Glutamatergic neuron (in vitro differentiated cells): ENCODE measurements at places on chromosomes 6 and 20. TPM values are rescaled to one million over a fixed set of nuclear protein-coding genes. Genes with fewer than 3 reads are reported as not detected.

DNA sequence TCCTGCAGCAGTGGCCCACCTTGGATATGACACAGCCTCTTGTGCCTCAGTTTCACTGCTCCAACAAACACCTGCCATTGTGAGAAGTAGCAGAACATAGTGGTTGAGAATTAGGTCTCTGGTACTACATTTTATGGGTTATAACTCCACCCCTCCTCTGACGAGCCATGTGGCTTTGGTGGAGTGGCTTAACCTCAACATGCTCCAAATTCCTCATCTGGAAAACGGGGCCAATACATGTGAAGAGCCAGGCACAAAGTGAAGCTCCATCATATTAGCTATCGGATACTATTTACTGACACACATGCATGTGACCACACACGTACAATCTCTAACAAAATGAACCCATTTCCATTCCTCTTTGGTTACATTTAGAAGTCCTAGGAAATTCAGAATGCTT, 8.4 kb upstream of the KIZ start:
- no peak for DNase-seq
- no peak overlapping the region for H3K27ac ChIP-seq
- H3K4me3 ChIP-seq = no peak overlapping the region
- H3K36me3 ChIP-seq = peaks cover 3% of the 10 kb centered on the region

DNA sequence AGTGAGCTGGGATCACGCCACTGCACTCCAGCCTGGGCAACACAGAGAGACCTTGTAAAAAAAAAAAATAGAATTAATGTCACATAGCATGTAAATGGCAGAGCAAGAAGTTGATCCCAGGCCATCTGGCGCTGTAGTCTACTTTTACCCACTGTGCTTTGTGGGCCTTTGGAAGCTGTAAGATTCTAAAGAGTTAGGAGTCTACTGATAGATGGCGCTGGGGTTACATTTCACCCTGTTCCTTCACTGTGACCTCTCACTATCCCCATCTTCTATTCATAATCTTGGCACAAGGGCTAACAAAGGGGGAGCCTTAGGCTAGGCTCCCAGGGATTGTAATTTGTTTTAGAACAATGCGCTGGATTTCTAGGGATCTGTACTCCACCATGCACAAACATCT, 24.4 kb downstream of the SIRPD start:
- H3K4me3 ChIP-seq = no peak overlapping the region
- DNase-seq = no peak
- H3K4me1 ChIP-seq = no peaks in the 10 kb centered on the region
- H3K27ac ChIP-seq = no peak overlapping the region

GRCh38 chr20:57777911-57778310, 68.1 kb upstream of the PMEPA1 start:
- H3K27ac ChIP-seq = no peak overlapping the region
- H3K27me3 ChIP-seq = peaks cover 4% of the 10 kb centered on the region
- H3K4me1 ChIP-seq = no peaks in the 10 kb centered on the region
- DNase-seq = no peak
- no peak overlapping the region for H3K4me3 ChIP-seq
- peaks cover 8% of the 10 kb centered on the region for H3K36me3 ChIP-seq

VIP gene
- not detected for total RNA-seq
